Parietal lobe (tissue), 2 donors: ENCODE measurements at places on chromosomes 13 and 19. TPM values are rescaled to one million over a fixed set of nuclear protein-coding genes. Genes with fewer than 3 reads are reported as not detected.

Gene SLITRK6
- 0.94 TPM for total RNA-seq

Gene CABP5
- total RNA-seq: not detected

Gene TIMM29
- 28.5 TPM for total RNA-seq

Gene MEIOSIN
- total RNA-seq: not detected

Gene ZNF649
- total RNA-seq: 47.3 TPM

Gene SYNE4
- 0.63 TPM for total RNA-seq

Gene PRTN3
- total RNA-seq: 0.94 TPM

Gene CTU1
- total RNA-seq: 6.6 TPM

Gene KLC3
- not detected for total RNA-seq

Gene ACER1
- total RNA-seq: not detected

Gene SIAH3
- 11.9 TPM for total RNA-seq

Gene ZNF540
- total RNA-seq: 24.7 TPM

Gene CEACAM3
- total RNA-seq: not detected

Gene FGF21
- total RNA-seq: not detected

Gene TSHZ3
- total RNA-seq: 17.8 TPM
